Retina (tissue), 1 donor: ENCODE measurements at places on chromosomes 7 and 10.

GRCh38 chr10:97520978-97521761, 22.4 kb downstream of the UBTD1 start:
- DNase-seq, result no peak

GRCh38 chr10:132446661-132447445, 49.9 kb downstream of the PWWP2B start:
- no peak for DNase-seq

DNA sequence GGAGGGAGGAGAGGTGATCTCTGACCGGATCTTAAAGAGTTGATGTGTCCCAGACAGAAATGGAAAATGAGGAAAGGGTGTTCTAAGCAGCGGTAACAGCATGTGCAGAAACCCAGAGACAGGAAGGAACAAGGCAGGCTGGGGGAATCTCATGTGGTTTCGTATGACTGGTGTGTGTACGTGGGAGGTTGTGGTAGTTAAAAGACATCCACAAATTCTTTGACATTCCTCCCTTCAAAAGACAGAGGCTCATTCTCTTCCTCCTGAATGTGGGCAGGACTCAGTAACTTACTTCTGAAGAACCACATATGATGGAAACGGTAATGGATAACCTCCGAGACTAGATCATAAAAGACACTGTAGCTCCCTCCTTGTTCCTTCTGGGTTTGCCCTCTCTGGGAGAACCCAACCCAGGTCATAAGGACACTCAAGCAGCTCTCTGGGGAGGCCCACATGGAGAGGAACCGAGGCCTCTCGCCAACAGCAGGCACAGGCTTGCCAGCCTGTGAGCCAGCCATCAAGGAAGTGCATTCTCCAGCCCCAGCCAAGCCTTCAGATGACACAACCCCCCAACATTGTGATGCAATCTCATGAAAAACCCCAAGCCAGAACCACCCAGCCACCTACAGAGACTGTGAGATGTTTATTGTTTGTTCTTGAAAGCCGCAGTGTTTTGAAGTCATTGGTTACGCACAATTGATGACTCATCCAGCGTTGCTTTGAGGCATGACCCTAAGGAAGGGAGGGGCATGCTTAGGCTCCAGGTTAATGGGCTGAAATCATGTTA, 116.0 kb downstream of the SLIT1 start:
- no peak for DNase-seq

GRCh38 chr10:61606959-61607907, 55.5 kb upstream of the CABCOCO1 start:
- DNase-seq, result no peak

DNA sequence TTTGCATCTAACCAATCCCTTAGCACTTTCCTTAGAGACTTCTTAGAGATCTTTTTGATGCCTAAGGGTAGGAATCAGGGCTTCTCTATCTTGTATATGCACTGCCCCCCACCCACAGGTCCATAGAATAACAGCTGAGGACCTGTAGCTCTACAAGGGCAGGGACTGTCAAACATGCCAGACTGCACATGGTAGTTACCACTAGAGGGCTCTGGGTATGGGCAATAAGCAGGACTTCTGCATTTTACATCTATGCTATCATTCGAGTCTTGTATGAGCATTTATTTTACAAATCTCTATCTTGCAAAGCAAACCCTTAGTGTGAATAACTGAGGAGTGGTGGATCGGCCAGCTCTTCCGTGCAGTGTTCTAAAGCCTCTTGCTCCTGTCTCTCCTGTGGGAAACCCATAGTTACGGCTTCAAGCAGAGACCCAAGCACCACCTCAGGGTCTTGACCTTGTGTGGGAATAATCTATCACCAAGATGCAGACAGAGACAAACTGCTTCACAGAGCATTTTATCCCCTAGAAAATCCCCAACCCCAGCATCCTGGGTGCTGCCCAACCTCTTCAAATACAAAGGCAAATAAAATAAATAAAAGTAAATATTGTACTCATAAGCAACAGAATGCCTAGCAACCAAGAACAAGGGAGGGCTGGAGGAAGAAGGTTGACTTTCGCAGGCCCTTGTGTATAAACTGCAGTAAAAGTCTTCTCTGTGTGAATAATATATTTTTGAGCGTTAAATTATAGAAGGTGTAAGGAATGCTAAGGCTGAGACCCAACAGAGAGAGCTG, 219.3 kb downstream of the WDR11 start:
- DNase-seq, result no peak

DNA sequence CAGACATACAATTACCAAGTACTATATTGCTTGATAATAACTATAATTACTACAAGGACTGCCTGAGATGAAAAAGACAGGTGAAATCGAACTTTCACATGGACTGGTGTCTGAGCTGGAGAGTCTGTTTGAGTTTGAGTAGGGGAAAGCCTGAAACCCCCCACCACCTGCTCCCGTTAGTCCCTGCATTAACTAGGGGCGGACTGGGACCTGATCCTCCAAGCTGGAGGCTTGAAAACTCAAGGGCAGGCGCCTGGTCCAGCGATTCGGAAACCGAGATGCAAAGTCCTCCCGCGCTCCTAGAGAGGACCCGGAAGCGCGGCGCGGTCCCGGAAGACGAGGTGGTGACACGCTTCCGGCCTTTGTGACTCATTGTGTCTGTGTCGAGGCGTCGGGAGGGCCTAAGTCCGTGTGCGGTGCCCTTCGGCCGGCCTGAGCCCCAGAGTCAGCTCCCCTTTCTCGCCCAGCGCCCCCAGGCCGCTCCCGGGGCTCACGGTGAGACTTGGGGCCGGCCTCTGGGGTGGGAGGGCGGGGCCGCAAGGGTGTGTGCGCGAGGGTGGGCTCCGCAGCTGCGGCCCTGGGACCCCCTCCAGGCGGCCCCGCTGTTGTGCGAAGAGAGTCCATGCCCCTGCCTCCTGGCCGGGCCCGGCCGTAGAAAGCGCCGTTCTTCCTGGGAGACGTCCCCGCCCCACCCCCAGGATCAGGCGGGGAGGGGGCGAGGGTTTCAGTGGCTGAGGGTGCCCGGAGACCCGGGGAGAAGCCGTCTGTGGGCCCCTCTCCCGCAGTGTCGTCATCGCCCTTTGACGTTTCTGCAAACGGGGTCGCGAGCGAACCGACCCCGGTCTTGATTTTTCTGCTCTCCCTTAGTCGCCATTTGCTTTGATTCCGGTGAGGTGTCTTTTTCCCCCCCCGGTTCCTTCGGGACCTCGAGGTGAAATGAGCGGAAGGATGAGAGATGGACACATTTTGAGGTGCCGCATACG, at the start of gene ZKSCAN1:
TSS of gene ZKSCAN1 (plus strand) at position 365 of the 983 bp plus-strand sequence. CDS start 7,911 bp downstream, outside the sequence.
- DNase-seq, result peak; percentile 89

- no peak for DNase-seq
These were observed 99.0 kb upstream of the LSM8 start for GRCh38 chr7:118085000-118085399.

DNA sequence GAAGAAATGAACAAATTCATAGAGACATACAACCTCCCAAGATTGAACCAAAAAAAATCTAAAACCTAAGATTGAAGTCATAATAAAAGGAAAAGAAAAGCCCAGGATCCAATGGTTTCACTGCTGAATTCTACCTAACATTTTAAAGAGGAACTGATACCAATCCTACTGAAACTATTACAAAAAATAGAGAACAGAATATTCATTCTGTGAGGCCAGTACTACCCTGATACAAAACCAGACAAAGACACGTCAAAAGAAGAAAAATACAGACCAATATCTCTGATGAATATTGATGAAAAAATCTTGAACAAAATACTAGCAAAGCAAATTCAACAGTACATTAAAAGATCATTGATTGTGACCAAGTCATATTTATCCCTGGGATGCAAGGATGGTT, 128.5 kb upstream of the STEAP1 start:
- no peak for DNase-seq

- DNase-seq, result no peak
These were observed 220.6 kb downstream of the FAM107B start for GRCh38 chr10:14554091-14554490.

DNA sequence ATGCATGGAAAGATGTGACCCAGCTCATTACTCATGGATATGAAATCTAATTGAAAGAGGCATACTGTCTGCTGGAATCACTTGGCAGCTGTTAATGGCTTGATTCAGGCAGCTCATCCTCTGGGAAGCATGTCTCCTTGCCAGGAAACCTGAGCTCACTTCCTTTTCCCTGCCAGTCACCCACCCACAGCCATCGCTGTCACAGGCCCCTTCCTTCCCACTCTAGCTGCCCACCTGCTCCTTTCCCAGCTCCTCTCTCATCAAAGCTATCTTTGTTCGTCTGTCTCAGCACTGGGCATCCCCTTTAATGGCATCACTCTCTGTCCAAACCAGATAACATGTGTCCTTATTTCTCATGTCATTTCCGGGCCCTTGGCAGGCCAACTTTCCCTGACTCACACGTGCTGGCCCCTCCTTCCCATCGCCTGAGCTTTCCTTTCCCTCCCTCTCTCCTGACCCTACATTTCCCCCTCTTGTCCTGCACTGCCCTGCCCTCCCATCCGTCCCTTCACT, 721.9 kb downstream of the TNS3 start:
- no peak for DNase-seq

DNA sequence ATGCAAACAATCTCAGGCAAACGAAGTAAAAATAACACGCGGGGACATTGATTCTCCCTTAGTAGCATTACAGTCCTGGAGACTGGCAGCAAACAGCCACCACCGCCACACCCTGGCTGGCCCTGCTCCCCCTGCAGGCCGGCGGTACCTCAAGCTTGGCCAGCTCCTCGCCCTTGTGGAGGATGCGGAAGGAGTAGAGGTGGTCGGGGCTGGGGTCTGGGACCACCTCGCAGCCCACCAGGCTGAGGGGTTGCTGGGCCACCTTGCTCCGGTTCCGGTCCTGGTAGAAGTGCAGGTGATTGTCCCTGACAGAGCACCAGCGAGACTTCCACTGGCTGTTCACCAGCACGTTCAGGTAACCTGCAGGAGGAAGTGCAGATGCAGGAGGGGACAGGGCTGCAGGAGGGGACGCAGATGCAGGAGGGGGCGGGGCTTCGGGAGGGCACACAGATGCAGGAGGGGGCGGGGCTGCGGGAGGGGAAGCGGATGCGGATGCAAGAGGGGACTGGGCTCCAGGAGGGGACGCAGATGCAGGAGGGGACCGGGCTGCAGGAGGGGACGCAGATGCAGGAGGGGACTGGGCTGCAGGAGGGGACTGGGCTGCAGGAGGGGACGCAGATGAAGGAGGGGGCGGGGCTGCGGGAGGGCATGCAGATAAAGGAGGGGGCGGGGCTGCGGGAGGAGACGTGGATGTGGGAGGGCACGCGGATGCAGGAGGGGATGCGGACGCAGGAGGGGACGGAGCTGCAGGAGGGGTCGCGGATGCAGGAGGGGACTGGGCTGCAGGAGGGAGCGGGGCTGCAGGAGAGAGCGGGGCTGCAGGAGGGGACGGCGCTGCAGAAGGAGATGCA, 65.7 kb downstream of the VWA2 start:
- DNase-seq, result peak; percentile 90

DNA sequence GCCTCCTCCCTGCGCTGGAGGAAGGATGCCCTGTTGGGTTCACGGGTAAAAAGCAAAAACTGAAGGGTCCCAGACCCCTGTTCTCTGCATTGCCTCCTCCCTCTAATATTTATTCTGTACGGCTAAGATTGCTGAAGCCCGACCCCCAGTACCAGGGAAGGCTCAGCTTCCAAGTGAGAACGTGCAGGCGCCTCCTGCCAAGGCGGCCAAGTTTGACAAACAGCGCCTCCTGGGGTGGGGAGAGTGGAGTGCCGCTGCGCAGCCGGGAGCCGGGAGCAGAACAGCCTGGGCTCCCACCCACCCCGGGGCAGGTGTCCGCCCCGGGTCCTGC, 4.7 kb upstream of the EBF3 start:
- DNase-seq, result peak; percentile 89

GRCh38 chr10:7233259-7233991, 177.4 kb downstream of the SFMBT2 start:
- DNase-seq, result peak; percentile 5

- DNase-seq, result no peak
These were observed 4.0 kb upstream of the SVOPL start for GRCh38 chr7:138705167-138705566.

GRCh38 chr10:56920601-56921261, 559.7 kb upstream of the ZWINT start:
- DNase-seq, result no peak

- no peak for DNase-seq
These were observed 73.8 kb downstream of the SHOC2 start for GRCh38 chr10:110993024-110993693.
